Effector memory CD4-positive, alpha-beta T cell (primary cell): ENCODE measurements at places on chromosomes 13 and 19.

GRCh38 chr13:93882086-93882651 lies 597.3 kb downstream of the DCT start:
- DNase-seq = no peak

GRCh38 chr13:99486996-99487395 lies 14.3 kb upstream of the TM9SF2 start:
- DNase-seq = no peak

- DNase-seq = no peak
Observed at GRCh38 chr13:49877629-49878218, 58.4 kb downstream of the SPRYD7 start.

DNA sequence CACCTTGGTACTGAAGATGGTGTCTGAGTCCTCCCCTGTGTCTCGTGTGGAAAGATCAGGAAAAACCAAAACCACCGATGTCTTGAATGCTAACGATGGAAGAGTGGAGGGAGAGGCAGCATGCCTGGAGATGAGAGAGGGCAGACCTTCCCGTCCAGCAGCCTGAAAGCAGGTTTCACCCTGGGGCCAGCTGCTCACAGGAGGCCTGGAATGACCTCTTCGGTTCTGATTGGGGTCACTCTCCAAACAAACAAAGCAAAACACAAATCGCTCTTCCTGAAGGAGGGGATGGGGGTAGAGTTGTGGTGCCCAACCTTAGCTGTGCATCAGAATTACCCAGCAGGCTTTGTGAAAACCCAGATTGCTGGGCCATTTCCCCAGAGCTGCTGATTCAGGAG lies 142.3 kb upstream of the SOX1 start:
- no peak for DNase-seq

GRCh38 chr19:44723952-44724319 lies 24.6 kb upstream of the BCL3 start:
- DNase-seq = peak; percentile 74

GRCh38 chr13:54424344-54424743 lies 1395.7 kb downstream of the OLFM4 start:
- no peak for DNase-seq

DNA sequence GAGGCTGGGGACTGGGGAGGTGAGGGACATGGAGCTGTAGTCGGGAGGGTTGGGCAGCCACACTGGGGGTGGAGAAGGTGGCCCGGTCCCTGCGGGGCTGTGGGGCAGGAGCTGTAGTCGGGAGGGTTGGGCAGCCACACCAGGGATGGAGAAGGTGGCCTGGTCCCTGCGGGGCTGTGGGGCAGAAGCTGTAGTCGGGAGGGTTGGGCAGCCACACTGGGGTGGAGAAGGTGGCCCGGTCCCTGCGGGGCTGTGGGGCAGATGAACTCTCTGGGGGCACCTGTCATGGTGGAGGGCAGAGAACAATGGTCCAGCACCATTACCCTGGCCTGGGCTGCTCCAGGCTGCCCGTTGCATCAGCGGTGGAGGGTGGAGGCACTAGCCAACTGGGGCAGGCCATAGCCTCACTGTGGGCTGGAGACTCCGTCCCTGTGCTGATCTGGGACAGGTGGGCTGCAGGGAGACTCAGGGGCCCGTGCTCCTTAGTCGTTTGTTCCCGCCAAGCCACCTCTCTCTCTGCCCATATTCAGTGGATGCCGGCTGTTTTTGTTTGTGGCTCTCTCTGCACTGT lies 51.4 kb downstream of the ATP11A start:
- no peak for DNase-seq

DNA sequence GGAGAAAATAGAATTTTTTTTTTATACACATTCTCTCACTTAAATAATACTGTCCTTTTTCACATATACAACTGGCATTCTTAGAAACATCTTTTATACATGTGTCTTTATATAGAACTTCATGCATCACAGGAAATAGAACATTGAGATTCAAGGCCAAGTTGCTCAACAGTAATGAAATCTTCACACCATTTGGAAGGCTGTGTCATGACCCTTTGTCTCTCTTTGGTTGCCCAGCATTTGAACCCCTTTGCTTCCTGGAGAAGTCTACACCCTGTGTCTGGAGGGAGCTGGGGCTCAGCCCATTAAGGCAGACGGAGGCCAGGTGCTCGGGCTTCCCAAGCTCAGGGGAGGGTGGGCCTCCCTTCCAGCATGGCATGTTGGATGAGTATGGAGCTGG lies 41.1 kb downstream of the B3GLCT start:
- DNase-seq = no peak

DNA sequence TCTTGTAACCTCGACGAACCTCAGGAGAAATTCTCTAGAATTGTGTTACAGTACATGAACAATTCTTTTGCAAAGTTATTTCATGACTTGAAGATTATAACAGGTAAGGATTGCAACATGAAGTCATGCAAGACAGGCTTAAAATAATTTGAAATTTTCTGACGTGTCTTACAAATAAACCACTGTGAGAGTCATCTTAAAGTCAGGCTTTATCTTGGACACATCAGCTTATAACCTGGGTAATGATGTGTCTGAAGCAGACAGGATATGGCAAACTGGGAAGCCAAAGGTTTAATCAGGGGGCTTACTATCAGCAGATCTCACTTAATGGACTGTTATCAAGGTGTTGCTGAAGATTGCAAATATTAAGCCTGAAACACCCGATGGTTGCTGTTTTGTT lies 407.8 kb downstream of the KLF5 start:
- no peak for DNase-seq

DNA sequence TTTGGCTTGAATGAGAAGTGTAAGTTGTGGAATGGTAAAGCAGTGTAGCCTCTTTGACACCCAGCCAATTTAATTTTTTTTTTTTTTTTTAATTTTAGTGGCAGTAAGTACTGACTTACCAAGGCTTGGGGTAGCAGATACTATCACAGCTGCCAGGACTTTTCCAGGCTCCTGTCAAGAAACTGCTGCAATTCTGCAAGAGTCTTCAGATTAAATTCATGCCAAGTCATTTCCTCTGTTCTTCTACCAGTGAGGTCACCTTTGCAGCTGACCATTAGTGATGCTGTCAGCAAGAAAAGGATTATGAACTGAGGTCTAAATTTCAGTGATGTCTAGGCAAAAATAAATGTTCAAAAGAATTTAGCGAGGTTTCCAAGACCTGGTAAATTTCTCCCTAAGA lies 91.2 kb downstream of the GGACT start:
- no peak for DNase-seq

DNA sequence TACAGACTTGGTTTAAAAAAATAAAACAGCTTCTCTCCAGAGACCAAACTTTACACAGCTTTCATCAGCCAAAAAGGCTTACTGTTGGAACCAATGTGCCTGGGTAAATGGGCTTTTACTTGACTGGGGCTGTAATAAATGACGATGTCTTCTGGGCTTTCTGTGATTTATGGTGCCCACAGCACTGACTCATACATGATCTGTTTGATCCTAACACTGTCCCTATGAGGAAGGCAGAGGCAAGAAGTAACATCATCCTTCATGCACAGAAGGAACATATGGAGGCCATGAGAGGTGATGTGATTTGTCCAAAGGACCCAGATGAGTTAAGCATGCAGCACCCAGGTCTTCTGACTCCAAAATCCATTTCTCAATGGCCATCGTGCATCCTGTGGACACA lies 77.4 kb downstream of the DOCK9 start:
- DNase-seq = no peak

DNA sequence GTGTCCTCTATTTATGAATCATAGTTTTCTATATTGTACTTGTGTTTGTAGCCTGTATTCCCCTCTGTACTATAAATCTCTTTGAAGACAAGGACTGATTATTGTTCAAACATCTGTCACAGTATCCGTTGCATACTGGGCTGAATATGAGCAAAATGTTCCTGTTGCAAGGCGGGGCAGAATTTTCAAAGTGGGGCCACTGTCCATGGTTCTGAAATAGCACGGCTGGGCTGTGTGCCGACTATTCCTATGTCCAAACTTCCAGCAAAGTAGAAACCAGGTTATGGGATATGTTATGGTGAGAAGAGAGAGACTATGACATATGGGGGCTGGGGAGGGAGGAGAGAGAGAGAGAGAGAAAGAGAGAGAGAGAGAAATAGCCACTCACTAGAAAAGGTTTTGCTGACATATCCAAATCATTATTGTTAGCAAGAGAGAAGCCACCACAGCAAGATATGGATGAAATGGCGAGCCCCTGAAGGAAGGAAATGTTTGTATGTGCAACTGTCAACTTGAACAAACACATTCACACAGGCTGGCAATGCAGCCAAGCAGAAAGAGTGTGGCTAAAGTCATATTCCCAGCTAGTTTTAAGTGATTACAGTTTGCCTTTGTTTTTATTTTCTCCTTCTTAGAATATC lies 107.0 kb upstream of the GPR12 start:
- no peak for DNase-seq

- DNase-seq = no peak
Observed at GRCh38 chr13:98544104-98544710, 32.7 kb downstream of the STK24 start.

DNA sequence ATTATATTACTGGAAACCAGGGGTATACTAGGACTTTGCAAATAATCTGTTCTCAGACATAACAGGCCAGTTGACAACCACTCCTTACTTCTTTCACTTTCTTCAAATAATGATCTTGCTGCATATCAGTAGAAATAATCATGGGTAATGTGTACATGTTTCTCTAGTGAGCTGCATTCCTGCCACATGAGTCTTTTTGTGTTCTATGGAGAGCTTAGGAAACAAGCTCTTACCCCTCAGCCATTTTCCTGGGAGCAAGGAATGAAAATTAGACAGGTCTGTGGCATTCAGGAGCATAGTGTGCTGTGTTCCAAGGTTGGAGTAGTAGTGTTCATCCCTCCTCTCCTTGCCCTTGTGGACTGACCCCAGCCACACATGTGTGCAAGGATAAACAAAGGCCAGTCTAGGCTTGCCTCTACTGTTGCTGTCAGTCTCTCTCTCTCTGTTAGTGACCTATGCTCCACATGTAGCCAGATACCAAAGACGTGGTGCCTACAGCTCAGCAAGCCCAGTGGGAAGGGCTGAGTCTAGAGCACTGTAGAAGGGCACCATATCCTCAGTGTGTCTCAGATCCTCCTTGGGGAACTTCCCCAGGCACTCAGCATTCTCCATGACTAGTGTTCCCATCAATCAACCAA lies 11.5 kb upstream of the OXGR1 start:
- DNase-seq = no peak

- DNase-seq = no peak
Observed at GRCh38 chr19:30669329-30670010, 297.3 kb downstream of the ZNF536 start.

DNA sequence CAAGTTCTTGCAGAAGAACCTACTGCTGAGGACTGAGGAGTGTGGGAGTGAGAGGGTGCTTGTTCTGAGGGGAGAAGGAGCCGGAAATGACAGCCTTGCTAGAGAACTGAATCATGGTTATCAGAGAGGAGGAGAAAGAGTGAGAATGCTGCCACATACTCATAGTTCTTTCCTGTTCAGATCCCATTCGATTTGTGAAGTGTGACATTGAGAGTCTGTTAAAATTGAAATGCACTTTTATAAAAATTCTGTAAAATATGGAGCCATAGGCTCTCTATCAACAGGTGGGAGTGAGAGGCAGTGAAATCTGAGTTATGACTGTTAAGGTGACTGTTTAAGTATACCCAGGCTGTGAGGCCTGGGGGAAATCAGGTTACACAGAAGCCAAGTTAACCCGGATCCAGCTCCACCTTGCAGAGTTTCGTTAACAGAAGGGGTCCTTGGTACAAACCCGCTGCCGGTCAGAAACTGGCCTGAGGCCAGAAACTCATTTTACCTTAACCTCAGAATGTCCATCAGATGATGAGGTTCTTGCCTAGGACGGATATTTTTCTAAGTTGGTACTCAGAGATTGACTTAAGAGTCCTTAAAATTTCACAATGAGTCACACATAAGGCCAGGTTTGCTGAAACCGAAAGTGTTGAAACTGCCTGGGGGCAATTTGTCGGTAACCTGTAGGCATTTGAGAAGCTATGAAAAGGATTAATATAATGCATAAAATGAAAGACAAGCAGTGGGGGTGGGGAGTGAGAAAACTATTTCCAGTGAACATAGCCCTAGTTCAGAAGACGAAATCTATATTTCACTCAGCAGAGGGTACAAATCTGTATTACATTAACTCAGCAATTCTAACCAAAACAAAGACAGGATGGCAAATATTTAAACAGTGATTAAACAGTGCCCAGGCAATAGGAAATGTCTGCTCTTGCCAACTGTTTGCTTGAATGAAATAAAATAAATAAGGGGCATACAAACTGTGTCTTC lies 350.5 kb downstream of the KCNRG start:
- peak; percentile 7 for DNase-seq

- DNase-seq = no peak
Observed at GRCh38 chr13:110503037-110503901, 58.3 kb downstream of the RAB20 start.

DNA sequence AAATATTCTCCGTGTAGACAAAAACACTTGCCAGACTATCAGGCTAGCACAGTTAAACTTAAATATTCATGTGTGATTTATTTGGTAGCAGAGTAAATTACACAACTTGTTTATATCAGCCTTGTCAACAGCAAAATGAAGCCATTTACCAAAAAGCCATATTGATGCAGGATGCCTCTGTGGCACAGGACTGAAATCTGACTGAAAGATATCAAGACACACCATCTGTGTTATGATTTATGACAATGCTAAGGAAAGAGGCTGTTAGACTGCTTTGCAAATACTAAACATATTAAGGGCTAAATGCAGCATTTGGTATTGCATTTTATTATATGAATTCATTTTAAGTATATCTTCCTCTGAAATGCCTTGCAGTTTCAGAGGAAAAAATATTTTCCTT lies 44.8 kb upstream of the FNDC3A start:
- no peak for DNase-seq

- DNase-seq = peak; percentile 21
Observed at GRCh38 chr19:48746738-48747575, at the start of gene IZUMO1. TSS of gene IZUMO1 (minus strand) at chr19:48746909. CDS start at chr19:48745859, 1,050 bp downstream.

DNA sequence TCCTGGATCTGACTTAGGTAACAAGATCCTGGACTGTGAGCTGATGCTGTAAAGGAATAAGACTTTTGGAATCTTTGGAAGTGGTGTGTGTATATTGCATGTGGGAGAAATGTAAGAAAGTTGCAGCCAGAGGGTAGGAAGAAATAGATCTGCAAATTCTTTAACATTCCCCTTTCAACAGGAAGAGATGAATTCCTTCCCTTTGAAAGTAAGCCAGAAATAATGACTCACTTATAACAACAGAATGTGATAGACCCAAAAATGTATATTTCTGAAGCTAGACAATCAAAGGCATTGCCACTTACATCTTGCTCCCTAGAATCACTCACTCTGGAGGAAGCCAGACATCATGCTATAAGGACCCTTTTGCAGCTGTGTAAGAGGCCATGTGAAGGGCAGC lies 9.8 kb upstream of the SIAH3 start:
- DNase-seq = no peak

- DNase-seq = no peak
Observed at GRCh38 chr13:68174893-68175292, 944.8 kb upstream of the PCDH9 start.
